Progenitor cell of endocrine pancreas (in vitro differentiated cells): ENCODE measurements at places on chromosomes 3 and 15. TPM values are rescaled to one million over a fixed set of nuclear protein-coding genes. Genes with fewer than 3 reads are reported as not detected.

GRCh38 chr3:37147666-37148065 lies 26.7 kb downstream of the LRRFIP2 start:
- no peak overlapping the region for H3K4me3 ChIP-seq

DNA sequence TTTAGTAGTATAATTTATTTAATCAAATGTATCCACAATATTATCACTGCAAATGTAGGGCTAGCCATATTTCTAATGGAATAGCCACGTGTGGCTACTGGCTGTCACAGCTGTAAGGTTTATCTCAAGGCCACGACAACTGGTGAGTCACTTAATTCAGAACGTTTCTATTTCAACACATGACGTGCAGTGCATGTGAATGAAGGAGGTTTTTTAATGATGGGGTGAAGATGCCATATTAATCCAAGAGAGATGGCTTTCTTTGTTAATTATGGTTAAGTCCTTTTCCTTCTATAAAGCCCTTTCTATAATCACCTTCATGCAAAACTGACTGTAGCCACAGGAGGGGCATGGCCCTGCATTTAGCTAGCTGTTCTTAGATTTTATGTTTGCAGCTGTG lies 212.0 kb downstream of the FEZF2 start:
- no peaks in the 10 kb centered on the region for H3K27me3 ChIP-seq
- H3K36me3 ChIP-seq = peaks cover 3% of the 10 kb centered on the region
- DNase-seq = no peak
- no peaks in the 10 kb centered on the region for H3K4me1 ChIP-seq
- H3K27ac ChIP-seq = no peak overlapping the region

- no peak for DNase-seq
- H3K27me3 ChIP-seq = peaks cover 15% of the 10 kb centered on the region
- H3K4me3 ChIP-seq = no peak overlapping the region
- no peaks in the 10 kb centered on the region for H3K36me3 ChIP-seq
- no peak overlapping the region for H3K27ac ChIP-seq
- peaks cover 3% of the 10 kb centered on the region for H3K4me1 ChIP-seq
Measured at GRCh38 chr3:39712413-39713048, 96.9 kb upstream of the MYRIP start.

Gene FRMD4B
- total RNA-seq = 39.1 and 41.6 TPM in 2 replicates
